Cortex of kidney (tissue), 1 donor: ENCODE measurements at places on chromosomes 6 and 20.

GRCh38 chr6:25154034-25154596 is 125.1 kb upstream of the CARMIL1 start:
- no peak for DNase-seq

DNA sequence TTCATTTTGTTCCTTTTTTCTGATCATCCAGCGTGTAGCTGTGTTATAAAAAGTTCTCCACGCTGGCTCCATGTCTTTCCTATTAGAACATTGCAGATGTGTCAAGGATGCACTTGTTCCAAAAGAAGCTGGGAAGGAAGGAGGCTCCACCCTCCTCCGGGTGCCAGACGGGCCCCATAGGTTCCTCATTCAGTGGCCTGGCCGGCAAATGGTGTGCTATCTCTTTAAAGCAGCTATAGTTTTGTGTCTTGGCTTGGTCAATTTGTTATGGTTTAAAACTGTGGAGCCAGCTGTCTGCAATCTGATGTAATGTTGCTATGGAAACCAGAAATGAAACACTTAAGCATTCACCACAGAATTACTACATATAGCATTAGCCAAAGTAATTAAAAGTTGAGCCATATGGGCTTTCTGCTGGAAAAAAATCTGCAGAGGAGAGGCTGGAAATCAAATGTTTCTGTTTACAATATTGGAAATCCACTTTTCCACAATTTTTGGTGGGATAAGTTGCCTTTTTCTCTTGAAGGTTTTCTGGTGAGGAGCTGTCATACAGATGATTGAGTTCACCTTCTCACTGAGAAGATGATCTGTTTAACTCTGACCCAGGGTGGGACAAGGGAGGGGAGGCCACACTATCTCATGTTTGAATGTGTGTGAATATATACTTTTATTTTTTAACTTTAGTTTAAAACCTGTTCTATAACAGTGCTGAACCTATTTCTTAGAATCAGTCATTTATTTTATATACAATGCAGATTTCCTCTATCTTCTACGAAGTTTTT is 167.4 kb downstream of the SASH1 start:
- no peak for DNase-seq

DNA sequence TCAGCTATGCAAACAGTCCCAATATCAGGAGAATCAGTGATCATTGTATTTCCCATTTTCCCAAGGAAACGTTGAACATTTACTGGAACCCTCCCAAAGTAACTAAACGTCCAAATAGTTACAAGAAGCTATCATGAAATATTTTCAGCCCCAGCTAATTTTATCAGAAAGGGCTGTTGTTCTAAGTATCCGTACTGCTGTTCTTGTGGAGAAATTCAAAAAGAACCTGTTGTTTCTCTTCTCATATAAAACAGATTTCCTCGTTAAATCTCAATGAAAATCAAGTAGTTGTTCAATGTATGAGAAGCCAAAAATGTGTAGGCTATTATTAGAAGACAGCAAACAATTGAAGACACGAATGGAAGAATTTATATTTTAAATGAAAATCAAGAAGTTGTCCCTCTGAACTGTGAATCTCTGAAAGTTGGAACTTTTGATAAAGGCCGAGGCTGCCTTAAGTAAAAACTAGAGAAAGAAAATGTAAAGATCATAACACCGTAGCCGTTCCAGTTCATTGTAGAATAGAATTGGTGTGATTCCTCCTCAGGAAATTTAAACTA is 107.7 kb downstream of the HFE start:
- no peak for DNase-seq

DNA sequence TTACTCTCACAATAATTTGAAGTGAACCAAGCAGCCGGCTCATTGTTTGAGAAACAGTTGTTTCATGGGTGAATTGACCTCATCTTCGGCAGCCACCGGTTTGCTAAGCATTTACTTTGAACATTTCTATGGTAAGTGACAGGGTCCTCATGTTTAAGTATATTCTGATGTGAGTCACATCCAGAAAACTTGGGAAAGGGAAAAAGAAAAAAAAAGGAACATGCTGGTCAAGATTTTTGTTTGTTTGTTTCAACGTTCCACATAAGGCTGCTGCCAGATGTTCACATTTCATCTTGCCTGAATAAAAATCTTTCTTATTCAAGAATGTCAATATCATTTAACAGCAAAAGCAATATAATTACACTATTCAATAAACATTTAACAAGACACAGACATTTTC is 55.0 kb upstream of the EXOC2 start:
- DNase-seq: no peak

DNA sequence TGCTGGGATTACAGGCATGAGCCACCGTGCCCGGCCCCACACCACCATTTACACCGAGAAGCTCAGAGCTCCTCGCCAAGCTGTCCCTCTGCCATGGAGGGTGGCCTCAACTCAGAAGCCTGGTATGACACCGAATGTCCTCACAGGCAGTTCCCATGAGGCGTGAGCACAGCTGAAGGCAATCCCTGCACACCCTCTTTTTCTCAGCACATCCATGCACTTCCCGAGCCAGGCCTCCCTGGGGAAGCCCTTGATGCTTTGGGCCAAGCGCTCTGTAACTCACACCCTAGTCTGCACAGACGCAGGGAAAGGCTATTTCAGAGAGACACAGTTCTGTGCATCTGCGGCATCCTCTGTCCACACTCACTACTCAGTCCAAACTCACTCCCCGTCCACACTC is 18.4 kb downstream of the THBS2 start:
- DNase-seq: no peak

GRCh38 chr6:143966312-143966711 is 41.7 kb downstream of the PLAGL1 start:
- DNase-seq: no peak

DNA sequence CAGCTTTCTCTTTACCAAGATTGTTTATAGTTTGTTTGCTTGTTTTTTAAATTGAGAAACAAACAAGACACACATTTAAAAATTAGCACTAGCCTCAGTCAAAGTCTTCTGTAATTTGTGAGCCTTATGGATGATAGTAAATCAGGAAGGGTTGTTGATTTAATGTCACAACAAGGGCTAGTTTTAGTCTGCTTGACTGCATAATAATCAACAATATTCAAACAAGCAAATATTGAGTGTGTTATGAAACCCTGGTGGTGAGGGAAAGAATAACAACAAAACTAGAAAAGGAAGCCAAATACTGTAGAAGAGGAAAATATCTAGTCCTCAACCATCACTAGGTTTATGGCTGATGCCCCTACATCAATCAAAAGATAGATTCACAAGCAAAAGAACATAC is 228.6 kb downstream of the TBC1D7 start:
- no peak for DNase-seq

- DNase-seq: no peak
Observed at GRCh38 chr20:33963751-33964150, 30.0 kb upstream of the RALY start.

DNA sequence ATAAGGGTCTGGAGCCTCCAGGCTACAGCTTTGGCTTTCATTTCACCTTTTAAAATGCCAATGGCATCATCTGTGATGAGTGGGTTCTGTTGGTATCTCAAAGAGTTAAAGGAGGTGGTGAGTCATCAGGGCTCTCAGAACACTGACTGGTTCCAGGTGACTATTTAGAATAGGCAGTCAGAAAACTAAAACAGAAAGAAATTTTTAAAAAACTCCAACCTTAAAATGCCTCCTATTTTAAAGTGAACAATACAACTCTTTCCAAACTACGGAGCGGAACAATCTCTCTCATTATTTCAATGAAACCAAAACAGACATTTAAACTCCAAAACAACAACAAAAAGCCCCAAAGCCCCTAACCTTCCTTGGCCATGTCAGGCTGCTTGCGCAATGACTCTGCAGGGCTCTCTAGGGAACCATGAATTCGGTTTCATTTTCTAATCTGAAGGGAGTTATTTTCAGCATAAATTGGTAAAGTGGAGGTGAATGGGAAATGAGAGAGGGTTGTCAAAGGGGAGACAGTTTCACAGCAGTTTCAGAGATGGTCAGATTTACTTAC is 194.9 kb downstream of the KIF6 start:
- DNase-seq: no peak

DNA sequence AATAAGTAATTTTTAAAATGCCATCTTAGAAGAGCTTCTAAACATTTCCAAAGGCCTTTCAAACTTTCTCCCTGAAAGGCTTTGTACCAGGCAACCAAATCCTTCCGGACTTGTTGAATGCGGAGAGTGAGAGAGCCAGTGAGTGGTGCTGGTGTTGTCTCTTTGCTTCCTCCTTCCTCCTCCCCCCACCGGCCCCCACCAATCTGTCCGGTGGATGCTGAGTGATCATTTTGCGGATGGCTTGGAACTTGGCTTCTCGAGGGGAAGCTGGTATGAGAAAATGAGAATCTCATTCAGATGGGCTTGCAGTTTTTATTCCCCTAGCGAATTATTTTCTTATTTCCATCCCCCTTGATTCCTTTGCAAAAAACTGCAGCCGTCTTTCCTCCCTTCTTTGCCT is 97.3 kb downstream of the ANKRD60 start:
- no peak for DNase-seq

DNA sequence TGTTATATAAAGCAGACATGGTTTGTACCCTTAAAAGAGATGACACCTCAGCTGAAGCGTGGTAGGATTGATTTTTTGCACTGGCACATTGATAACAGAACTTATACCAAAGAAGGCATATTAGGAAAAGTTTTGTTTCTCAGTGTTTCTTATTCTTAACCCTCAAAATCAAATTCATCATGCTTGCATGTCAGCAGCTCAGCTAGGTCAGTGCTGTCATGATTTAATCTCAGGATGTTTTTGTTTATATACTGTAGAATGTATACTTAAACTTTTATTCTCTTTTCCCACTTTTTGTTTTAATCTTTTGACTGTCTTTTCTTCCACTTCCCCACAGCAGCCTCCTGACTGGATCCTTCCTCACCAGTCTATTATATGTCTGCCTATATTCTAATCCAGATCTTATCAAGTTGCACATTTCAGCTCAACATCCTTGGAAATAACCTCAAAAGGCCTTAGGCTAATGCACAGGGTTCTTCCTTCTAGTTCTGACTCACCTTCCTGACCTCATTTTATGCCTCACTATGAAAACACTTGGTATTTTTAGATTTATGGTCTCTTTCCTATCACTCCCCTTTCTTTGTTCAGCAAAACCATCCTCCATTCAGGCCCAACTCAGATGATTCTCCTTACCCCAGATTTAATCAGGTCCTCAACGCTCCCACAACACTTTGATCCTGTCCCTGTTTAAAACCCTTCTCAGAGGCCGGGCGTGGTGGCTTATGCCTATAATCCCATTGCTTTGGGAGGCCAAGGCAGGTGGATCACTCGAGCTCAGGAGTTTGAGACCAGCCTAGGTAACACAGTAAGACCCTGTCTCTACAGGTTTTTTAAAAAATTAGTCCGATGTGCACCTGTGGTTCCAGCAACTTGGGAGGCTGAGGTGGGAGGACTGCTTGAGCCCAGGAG is 7.2 kb downstream of the HEBP2 start:
- DNase-seq: no peak

GRCh38 chr6:7239590-7239948 is 73.4 kb downstream of the SSR1 start:
- DNase-seq: no peak

DNA sequence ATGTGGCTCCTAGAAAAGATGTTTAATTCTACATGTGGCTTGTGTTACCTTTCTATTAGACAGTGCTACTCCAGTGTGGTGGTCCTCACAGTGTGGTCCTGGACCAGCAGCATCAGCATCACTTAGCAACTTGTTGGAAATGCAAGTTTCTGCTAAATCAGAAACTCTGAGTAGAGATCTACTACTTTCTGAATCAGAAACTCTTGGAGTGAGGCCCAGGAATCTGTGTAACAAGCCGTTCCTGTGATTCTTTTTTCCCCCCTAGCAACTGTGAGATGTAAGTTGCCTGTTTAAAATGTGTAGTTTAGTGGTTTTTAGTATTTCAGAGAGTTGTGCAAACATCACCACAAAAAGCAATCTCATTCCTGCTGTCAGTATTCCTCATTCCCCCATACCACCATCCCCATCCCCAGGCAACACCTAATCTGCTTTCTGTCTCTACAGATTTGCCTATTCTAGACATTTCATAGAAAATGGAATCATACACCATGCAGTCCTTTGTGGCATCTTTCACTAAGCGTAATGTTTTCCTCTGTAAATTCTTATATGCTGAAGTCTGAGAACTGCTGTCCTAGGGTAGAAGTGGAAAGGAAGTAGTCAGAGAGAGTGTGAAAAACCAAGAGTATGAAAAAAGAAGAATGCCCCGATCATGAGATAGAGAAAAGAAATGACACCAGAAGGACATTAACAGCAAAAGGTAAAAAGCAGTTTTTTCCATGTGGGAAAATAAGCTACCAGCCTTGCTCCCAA is 18.9 kb upstream of the BTBD9 start:
- DNase-seq: no peak

DNA sequence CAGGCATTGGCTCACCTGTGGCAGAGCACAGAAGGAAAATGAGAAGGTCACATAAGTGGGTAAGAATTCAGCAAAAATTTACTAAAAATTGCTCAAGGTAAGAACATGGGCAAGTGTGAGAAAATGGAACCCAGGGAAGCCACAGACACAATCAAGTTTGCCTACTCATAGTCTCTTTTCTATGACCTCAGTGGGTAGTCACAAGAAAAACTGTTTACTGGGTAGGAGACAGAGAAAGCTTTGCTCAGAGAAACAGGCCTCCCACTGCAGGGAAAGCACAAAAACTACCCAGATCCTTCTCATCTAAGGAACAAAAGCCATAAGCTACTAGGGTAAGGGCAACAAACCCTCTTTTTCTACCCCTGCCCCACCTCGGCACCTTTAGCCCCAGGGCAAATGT is 35.2 kb downstream of the FAM184A start:
- DNase-seq: no peak

- DNase-seq: no peak
Observed at GRCh38 chr6:55399351-55399750, 72.1 kb downstream of the GFRAL start.

- no peak for DNase-seq
Observed at GRCh38 chr20:50464026-50464724, 46.0 kb upstream of the PTPN1 start.

- DNase-seq: no peak
Observed at GRCh38 chr6:33298773-33299236, at the start of gene RGL2. TSS of gene RGL2 (minus strand) at chr6:33298942. CDS start at chr6:33298610, 332 bp downstream.

GRCh38 chr6:150084426-150084825 is 15.5 kb upstream of the ULBP3 start:
- DNase-seq: no peak

DNA sequence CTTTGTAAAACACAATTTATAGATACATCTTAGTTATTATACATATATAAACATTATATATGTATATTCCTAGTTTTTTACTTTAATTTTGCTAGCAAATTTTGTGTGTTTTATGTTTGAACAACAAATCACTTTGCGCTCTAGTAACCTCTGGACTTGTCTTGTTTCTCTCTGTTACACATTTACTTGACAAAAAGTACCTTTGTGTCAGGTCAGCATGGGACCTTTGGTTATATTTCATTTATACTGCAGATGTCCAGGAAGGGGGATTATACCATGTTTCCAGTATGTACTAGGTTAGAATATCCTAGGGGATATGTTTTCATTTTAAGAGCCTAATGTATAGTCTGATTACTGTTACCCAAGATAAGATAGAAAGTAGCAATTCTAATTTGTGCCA is 28.5 kb upstream of the ELOVL5 start:
- DNase-seq: no peak

- no peak for DNase-seq
Observed at GRCh38 chr20:25720285-25720684, 23.6 kb upstream of the ZNF337 start.

- no peak for DNase-seq
Observed at GRCh38 chr6:142246960-142247359, 54.8 kb upstream of the ADGRG6 start.
